ENCODE measurements at places on chromosomes 11 and 22.

GRCh38 chr11:12541583-12542151 lies 132.6 kb upstream of the TEAD1 start:
- no peak for DNase-seq

DNA sequence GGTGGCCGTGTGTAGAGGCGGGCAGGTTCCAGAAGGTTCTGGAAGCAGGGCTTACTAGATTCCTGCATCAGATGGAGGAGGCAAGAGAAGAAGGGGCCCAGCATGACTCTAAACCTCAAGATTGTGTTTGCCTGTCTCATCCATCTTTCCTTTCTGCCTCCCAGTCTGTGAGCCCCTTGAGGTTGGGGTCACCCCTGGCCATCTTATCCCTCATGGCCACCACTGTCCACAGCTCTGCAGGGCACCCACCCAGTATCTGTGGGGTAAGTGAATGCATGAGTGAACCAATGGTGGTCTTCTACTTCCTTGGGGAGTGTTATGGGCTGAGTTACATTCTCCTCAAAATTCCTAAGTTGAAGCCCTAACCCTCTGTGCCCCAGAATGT lies 79.3 kb downstream of the MYEOV start:
- DNase-seq: no peak

DNA sequence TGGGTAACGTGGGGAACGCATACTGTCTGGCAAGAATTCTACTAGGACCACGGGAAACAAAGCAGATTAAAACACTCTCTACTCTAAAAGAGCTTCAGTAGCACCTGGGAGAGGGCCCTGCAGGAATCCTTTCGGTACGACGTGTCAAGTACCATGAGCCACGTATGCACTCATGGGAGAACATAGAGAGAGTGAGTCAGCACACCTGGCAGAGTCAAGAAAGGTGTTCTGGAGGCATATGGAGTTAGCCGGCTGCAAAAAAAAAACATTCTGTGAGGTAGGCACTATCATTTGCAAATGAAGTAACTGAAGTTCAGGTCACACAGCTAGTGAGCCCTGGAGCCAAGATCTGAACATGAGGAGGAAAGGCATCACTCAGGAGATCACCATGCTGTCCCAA lies 71.1 kb upstream of the BID start:
- DNase-seq: no peak

- DNase-seq: no peak
Observed at GRCh38 chr11:95434489-95435057, 203.6 kb upstream of the SESN3 start.

GRCh38 chr11:1496091-1496760 lies 9.6 kb upstream of the MOB2 start:
- no peak for DNase-seq

DNA sequence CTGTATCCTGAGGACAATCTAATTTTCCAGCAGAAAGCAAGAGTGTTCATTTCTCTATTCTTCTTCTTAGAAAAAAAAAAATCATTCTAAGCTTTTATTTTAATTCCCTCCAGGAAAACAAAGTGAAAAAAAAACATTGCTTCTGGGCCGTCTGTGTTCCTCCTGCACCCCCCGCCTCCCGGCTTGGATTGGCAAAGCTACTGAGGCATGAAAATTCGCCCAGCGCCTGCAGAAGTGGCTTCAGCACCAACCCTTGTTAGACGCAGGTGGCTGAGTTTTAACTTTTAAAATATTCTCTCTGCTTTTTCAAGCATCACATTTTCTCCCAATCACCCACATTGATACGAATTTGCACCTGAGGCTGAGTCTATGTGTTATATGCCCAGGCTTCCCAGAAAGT lies 401.6 kb downstream of the BRD1 start:
- no peak for DNase-seq

GRCh38 chr22:29877620-29878019 lies 5.4 kb upstream of the MTMR3 start:
- no peak for DNase-seq

- no peak for DNase-seq
Observed at GRCh38 chr11:38156495-38157146, 1558.6 kb upstream of the RAG2 start.

DNA sequence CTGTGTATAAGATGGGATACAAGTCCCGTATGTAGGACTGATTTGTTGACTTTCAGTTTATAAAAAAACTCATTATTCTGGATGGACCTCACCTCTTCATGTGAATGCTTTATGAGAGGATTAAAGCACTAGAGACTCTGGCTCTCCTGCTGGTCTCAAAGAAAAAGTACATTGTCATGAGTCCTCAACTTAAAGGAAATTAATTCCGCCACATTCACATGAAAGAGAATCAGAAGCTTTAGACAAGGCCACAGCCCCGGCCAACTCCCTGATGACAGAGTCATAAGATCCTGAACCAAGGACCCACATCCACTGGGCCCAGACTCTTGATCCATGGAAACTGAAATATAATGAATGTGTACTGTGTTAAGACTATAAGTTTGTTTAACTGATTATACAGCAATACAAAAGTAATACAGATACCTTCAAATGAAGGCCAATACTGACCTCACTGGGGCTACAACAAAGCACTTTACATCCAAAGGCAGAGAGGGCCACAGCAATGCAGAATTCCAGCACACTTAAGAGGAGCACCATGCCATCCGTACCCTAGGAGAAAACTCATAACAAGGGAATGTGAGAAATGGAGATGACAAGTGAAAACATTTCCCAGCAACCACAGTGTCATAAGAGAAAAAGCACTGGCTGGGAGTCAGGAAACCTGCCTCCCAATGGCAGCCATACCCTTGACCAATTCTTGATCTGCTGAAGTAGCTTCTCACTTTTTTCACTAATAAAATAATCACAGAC lies 25.4 kb upstream of the MS4A6A start:
- no peak for DNase-seq

DNA sequence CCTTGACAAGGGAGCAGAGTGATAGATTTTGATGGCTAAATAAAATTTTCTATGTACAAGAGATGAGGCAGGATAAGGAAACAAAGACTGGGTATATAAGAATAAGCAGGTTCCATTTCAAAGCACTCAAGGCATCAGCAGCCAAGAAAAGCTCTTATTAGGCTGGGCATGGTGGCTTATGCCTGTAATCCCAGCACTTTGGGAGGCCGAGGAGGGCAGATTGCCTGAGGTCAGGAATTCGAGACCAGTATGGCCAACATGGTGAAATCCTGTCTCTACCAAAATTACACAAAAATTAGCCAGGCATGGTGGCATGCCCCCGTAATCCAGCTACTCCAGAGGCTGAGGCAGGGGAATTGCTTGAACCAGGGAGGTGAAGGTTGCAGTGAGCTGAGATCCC lies 563.4 kb upstream of the CCDC179 start:
- no peak for DNase-seq

DNA sequence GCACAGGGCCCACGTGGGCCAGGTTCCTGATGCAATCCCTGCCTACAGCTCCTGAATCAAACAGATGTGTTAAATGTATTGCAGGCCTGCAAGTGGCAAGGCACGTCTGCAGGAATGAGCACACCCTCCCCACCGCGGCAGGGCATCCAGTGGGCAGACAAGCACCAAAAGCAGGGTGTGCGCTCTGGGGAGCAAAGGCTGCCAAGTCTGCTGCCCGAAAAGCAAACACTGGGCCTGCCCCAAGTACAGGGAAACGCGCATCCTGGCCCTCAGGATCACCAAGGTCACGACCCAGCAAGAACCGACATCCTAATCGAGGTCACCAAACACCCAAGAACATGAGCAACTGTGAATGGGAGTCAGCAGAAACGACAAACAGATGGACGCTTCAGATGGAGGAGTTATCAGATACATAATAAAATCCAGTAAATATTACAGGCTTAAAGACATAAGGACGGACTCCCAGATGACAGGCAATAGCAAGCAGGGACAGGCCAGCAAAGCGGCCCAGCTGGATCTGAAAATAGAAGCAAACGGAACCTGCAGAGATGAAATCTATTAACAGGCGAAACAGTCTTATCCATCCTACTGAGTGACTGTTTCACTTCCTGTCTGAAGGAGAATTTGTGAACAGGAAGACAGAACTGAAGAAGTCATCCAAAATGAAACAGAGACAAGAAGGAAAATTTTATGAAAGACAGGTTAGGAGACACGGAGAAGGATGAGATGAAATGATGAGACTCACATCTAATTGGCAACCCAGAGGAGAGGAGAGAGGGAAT lies 26.7 kb downstream of the CARS1 start:
- no peak for DNase-seq

GRCh38 chr22:39927544-39927943 lies 26.7 kb downstream of the GRAP2 start:
- no peak for DNase-seq

GRCh38 chr11:60672255-60672654 lies 27.2 kb upstream of the MS4A8 start:
- no peak for DNase-seq

DNA sequence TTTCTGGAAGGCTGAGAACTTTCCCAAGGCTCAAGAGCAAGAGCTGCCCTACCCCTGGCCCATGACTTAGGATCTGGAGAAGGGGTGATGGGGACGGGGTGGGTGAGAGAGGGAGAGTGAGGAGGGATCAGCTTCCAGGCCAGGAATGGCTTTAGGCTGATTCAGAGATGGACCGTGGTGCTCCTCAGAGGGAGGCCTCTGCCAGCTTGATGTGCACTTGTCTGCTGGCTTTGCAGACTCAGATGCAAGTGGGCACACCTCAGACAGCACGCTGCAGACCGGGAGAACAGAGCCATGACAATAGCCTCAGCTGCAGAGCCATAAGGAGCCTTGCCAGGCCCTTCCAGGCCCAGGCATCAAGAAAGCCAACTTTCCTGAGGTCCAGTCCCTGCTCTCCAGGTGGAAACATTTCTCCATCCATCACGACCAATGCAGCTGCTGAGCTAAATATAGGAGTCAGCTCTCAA lies 41.3 kb downstream of the ALX4 start:
- no peak for DNase-seq

All from activated T-cell treated with anti-CD3 and anti-CD28 coated beads, Interleukin-2, amount 50 U/mL, for 1 hour (primary cell).